Kidney epithelial cell (primary cell): ENCODE measurements at places on chromosomes 1 and 21. TPM values are rescaled to one million over a fixed set of nuclear protein-coding genes. Genes with fewer than 3 reads are reported as not detected.

DNASE2B gene
- total RNA-seq = not detected in 2 replicates

ZBTB8A gene
- 7.5 and 9.0 TPM in 2 replicates for total RNA-seq

RXRG gene
- not detected in 2 replicates for total RNA-seq

SLC16A4 gene
- total RNA-seq = 15.4 and 25.4 TPM in 2 replicates

TPRG1L gene
- 40.8 and 41.7 TPM in 2 replicates for total RNA-seq

PINK1 gene
- total RNA-seq = 57.4 and 57.7 TPM in 2 replicates

ERICH3 gene
- not detected in 2 replicates for total RNA-seq

DNA sequence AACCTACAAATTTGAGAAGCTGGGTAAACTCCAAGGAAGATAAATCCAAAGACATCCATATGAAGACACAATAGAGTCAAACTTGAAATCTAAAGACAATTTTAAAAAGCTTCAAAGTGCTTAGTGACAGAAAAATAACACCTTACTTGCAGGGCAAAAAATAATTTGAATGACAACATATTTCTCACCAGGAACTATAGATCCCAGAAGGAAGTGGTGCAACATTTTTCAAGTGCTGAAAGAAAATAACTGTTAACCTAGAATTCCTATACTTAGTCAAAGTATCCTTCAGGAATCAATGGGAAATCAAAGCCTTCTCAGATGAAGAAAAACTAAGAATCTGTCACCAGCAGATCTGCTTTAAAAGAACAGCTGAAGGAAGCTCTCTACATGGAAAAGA, 184.4 kb downstream of the HLX start:
- DNase-seq = no peak

DNA sequence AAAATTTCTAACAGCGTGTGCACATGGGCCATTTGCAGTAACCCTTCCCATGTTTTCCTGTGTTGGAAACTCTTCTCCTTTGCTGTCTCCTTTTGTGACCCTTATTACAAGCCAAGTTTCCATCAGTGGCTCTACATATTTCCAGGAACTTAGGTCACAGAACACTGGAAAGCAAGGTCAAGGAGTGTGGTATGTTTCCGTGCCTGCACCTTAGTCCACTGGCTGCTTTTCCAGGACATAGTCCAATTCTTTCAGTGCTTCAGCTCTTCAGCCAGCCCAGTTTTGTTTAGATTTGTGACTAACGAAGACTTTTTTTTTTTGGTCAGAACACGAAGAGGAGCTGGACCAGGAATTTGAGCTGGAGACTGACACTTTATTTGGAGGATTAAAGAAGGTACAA, 33.8 kb downstream of the HHAT start:
- DNase-seq = no peak

- DNase-seq = no peak
Observed at GRCh38 chr1:87615901-87616300, 287.2 kb downstream of the LMO4 start.

- DNase-seq = peak; percentile 96
Observed at GRCh38 chr1:201503397-201504176, 3.3 kb downstream of the CSRP1 start.
